ENCODE measurements at places on chromosomes 4 and X.

DNA sequence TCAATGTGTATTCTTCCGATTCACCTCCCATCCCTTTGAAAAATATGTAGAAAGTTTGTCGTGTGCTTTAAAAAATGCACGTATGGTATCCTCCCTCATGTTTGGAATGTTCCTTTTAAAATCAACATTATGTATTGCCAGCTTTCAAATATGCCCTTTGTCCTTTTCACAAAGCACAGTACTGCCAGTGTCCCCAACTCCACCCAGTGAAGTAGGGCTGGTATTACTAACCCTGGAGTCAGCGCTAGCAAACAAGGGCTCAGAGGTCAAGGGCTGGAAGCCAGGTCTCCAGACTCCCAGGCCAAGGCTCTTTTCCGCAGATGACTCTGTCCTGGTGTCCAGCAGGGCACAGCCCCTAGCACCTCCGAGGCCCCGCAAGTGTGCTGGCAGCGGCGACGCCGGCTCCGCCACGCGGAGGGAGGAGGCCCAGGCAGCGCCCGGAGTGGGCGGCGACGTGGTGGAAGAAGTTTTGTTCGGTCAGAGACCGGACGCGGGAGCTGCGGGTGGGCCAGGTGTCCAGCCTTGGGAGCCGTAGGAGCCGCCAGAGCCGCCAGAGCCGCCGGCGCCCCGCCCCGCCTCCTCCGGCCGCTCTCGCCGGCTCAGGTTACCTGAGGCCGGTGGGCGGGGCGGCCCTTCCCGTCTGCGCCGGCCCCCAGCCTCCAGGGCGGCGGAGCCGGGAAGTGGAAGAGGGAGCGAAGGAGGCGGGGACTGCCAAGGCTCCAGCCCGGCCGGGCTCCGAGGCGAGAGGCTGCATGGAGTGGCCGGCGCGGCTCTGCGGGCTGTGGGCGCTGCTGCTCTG lies at the start of gene IL13RA1:
TSS of gene IL13RA1 (plus strand) at position 720 of the 799 bp plus-strand sequence. CDS start at position 753, 33 bp downstream.
- DNase-seq, result peak; percentile 66

GRCh38 chr4:55635741-55636655 lies at the start of gene NMU:
Gene NMU (minus strand): TSS chr4:55636298. CDS start chr4:55636192, 106 bp downstream.
- no peak for DNase-seq

DNA sequence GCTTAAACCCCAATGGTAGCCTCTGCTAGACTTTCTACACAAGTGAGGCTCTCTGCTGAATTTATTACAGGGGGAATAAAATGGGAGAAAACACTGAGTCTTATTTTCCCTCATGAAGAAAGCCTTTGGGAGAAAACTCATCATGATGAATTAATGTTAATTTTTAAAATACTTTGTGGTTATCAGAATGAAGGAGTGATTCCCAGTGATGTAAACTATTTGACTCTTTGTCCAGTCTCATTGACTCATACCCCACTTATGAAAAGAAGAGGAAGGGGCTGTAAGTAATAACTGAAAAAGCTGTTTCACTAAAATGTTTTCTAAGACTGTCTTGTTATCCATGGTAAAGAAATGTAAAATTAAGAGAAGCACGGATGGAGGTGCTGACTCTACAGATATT lies 208.8 kb downstream of the GRIA3 start:
- DNase-seq, result no peak

GRCh38 chr4:83230928-83231327 lies 53.7 kb downstream of the COQ2 start:
- no peak for DNase-seq

GRCh38 chr4:74362347-74362746 lies 2.6 kb upstream of the EREG start:
- no peak for DNase-seq

DNA sequence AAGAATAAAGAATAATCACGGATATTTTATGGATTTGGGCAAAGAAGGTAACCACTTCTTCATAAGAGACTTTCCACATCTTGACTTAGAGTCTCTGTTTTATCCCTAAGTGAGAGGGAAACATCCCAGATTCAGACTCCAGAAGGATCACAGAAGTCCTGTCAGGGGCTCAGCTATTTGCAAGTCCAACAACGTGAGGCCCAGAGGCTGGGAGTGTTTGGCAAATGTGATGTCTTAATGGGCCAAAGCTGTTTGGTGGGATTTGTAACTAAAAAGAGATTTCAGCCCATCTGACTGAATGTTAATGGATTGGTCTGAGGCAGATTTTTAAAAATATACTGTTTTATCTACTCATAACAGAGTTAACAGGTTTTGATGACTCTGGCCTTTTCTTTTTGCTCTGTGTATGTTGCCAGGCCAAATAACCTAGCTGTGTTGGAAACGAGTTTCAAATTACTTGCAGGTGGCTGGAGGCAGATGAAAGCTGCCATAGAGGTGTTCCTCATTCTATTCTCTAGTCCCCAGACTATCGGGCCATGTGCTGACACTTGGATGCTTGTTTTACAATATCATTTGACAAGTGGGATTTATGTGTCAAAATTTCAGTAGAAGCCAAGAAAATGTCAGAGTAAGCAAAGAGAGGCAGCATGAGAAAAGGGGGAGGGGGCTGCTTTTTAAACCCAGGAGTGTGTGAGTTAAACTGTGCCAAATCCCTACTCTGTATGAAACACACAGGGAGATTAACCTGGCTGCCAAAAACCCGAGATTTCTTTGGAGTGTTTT lies 330.9 kb downstream of the DCHS2 start:
- DNase-seq, result no peak

DNA sequence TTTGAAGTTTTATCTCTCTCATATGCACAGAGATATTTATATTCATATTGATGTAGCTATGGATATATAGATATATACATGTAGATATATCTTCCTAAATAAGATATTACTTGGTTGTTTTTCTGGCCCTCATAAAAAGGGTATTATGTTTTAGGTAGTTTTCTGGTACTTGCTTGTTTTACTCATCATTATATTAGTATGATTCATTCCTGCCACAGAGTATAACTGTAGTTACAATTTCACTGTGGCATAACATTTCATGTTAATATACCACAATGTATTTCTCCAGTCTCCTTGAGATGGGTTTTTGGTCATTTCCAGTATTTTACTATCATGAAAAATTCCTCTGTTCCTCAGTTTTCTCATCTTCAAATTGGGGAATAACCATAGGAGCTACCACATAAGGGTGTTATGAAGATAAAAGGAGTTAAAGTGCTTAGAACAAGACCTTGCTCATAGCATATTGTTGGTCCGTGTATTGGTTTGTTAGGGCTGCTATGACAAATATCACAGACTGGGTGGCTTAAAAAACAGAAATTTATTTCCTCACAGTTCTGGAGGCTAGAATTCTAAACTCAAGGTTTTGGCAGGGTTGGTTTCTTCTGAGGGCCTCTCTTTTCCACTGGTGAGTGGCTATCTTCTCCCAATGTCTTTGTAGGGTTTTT lies 129.7 kb downstream of the TMEM164 start:
- DNase-seq, result no peak

GRCh38 chrX:153774576-153775292 lies 6.1 kb upstream of the SRPK3 start:
- no peak for DNase-seq

DNA sequence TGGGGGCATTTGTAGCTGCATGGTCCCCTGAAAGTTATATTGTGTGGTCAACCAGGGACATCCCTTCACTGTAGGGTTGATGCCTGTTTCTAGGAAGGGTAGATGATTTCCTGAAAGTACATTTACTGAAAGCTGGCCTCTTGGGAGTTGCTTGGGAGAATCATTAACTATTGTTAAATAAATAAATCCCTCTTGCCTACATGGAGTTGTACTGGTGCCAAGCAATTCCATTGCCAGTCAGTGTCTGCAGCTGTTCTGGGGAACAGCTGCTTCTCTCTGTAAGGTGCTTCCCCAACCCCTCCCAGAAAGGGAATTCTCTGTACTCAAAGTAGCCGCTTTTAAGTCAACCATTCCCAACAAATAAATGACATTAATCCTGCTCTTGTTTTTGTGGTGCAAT lies 51.1 kb downstream of the C4orf51 start:
- DNase-seq, result no peak
